ENCODE measurements at places on chromosomes 16 and 17.

DNA sequence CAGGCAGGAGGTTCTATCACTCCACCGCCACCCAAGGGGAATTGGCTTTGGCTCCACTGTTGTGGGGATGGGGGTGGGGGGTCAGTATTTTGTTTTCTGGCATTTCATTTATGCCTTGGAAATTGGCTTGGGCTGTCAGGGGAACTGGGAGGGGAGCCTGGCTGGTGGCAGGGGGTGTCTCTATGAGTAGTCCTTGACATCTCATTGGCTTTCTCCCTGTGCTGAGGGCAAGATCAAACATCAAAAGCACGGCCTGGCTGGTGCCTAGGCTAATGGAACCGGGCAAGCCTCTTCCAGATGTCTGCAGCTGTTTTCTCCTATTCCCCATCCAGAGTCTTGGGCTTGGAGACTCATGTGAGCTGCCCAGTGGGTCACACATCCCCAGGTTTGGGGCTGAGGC is 17.4 kb upstream of the NGFR start:
- DNase-seq: no peak

GRCh38 chr16:63922560-63922959 is 1199.3 kb downstream of the CDH11 start:
- DNase-seq: no peak

GRCh38 chr16:25366078-25366477 is 108.4 kb upstream of the ZKSCAN2 start:
- DNase-seq: no peak

GRCh38 chr17:39867880-39868553 is at the start of gene ZPBP2:
Gene ZPBP2, plus strand, starts transcription at chr17:39868202. Its CDS starts 153 bp downstream, at chr17:39868355.
- DNase-seq: no peak

DNA sequence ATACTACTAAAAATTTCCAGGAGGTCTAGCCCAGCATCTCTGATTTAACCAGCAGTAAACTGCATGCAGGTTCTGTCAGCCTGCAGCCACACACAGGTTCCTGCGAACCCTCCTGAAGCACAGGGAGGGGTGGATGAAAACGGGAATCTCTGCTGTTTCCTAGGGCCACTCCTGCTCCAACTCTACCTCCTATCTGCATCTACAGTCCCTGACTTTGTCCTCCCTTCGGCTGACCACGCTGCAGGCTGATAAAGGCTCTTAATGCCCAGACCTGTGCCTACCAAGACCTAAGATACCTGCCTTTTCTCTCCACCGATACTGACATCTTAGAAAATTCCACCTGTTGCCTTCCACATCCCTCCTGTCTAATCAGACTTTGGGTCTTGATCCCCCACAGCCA is 50.2 kb downstream of the CYTH1 start:
- DNase-seq: no peak

DNA sequence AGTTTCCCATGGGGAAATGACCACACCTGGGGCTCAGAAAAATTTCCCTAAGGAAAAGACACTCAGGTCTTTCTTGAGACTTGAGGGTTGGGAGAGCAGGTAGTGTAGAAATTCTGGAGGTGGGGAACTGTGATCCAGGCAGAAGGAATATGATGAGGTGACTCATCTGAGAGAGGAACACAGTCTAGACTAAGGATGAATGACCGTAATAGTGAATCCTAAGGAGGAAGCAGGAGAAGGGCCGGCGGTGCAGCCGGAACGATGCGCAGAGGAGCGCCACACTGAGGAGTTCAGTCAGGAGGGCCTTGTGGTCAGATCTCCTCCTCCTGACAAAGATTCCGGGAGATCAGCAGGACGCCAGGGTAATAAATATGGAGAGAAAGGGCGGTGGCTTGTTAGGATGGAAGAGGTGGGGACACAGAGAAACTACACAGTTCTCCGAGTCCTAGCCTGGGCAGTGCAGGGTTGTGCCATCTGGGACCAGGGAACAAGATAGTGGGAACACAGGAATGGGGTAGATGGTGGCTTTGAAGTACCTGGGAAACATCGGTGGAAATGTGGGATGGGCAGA is 135.6 kb downstream of the PARN start:
- DNase-seq: no peak

DNA sequence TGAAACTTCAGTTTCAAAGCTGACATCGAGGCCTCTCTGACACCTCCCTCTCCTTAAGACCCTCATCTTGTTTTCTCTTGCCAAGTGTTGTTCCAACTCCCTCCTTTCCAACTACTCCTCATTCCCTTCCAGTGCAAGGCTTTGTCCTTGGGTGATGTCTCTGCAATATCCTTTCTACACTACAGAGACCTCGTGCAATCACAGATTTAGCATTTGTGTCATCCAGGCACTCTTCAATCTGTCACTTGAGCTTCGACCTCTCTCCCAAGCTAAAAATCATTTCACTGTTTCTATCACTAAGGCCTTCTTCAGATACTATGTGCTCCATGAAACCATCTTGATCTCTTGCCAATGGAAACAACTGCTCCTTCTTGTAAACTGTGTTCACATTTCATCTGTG is 31.6 kb downstream of the TEKT3 start:
- no peak for DNase-seq

DNA sequence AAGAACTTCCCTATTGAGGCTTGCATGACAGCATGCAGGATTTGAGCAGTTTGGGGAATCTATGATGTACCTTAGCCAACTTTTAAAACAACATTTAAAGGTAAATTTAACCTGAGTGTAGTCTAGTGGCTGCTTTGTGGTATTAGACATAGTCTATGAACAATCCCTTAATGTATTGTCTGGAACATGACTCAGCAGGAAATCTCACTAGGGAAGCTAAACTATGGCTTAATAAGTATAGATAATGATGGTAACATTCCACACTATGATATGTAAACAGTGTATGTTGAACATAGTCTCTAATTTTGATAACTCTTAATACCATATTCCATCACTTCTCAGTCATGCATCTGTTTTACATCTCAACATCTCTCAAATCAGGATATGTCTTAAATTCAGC is 52.1 kb upstream of the SLC12A3 start:
- no peak for DNase-seq

DNA sequence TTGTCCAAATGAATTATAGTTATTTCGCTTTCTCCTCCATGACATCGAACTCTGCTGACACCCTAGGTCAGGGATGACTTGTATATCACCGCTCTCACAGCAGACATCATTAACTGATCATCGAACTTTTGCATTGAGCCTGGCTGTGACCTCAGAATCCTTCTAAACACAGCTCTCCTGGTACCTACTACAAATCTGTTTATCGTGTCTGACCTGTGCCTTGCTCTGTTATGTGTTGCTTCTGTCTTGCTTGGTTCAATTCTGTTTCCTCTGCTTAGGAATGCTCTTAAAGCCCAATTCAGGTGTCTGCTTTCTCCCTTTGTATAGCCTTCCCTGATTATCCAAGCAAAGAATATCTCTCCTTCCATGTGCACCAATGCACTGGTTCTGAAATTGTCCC is 78.3 kb downstream of the CYLD start:
- DNase-seq: no peak

DNA sequence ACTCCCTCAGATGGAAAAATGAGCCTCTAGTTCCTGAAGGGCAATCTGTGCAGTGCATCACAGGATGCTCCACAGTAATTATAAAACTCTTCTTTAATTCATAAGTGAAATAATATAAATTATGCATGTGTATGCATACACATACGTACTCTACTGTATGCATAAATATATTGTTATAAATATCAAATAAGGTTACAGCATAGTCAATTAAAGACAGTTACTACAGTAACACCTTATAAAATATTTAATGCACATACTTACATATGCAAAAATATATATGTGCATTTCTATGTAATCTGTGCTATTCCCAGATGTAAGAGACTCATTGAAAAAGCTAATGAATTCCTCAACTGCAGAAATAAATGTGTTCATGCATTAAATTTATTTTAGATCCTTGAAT is 1515.1 kb downstream of the CDH11 start:
- DNase-seq: no peak

- DNase-seq: no peak
Measured at GRCh38 chr17:14580499-14580898, 279.6 kb downstream of the HS3ST3B1 start.

DNA sequence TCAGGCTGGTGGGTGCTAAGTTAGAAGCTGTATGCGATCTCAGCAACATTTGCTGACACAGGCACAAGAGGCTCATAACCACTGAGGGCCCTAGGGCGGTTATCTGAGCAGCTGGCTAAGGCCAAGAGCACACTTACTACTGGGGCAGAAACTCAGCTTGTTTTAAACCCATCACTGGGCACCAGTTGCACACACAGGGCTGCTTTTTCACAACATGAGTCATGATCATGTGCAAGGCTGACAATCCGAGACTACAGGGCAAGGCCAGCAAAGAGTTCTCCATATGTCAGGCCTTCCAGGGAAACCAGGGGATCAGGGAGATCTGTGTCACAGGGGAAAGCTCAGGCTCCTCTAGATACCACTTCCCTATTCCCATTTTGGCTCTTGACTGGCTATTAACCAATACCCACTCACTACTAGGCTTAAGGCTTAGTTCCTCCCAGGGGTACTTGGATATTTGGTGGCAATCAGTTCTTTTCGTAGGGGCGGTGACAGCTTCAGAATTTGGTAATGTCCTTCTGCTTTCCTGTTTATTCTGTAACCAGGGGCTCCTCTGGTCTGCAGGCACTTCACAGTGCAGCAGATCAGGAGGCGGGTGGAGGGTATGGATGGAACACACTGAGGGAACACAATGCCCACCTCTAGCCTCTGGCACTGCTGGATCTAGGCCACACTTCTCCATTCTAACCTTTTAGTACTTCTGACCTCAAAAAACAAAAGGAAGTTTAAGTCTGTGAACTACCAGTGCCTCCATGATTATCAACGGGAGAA is 44.9 kb upstream of the ERN1 start:
- no peak for DNase-seq

- DNase-seq: no peak
Measured at GRCh38 chr17:56136301-56136700, 17.0 kb upstream of the ANKFN1 start.

DNA sequence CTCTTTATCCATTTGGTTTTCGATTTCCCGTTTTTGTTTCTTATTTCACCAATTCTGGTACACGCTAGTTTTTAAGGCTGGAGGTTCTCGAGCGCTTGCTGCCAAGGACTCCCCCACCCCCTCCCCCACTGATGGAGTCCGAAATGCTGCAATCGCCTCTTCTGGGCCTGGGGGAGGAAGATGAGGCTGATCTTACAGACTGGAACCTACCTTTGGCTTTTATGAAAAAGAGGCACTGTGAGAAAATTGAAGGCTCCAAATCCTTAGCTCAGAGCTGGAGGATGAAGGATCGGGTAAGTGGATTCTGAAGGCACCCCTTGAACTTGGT is 825 bp downstream of the RPTOR start:
- no peak for DNase-seq

DNA sequence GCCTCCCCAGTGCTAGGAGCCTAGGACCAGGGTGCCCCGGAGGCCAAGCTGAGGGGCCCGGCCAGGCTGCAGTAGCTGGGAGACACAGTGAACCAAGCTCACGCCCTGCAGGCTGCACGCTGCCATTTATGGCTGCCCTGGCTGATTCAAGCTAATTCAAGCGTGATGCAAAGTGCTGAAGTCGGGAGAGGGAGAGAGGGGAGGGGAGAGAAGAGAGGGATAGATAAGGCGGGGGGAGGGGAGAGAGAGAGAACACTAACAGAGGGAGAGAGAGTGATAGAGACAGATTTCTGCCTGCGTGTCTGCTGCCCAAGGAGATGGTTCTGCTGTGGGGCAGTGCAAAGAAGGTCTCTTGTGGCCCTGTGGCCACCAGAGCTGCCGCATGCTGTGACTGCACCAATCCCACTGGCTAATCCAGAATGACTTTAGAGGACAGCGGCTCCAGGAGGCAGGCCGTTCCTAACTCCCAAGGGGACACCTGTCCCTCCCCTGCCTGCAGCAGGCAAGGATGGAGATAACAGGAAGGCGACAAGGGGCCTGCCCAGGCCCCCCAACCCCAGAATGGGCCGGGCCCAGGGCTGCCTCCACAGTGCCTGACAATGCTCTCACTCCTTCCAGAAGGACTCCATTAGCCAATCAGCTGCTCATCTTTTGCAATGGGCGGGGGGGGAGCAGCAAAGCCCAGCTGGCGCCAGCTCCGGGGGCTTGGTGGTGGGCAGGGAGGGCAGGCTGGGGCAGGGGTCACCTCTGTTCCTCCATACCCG is 12.9 kb downstream of the MXRA7 start:
- DNase-seq: no peak

- DNase-seq: no peak
Measured at GRCh38 chr17:79530361-79531105, 80.3 kb downstream of the RBFOX3 start.

DNA sequence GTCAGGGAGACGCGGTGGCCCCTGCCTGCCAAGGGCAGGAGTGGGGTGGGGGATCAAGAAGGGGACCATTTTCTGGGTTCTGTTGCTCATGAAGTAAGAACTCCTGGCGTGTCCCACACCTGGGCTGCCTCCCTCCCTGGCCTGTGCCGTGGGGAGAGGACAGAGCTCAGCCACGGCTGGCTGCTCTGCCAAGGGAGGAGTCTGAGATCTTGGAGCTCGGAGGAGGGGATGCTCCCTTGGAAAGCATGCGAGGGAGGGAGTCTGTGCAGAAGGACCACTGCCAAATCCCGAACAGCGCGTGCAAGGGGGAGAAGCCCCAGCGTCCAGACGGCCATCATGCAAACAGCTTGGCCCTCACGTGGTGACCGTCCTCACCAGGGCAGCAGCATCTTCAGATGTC is 64.2 kb upstream of the ZNF469 start:
- no peak for DNase-seq

GRCh38 chr17:83103200-83103942 is 24.0 kb downstream of the METRNL start:
- no peak for DNase-seq

- DNase-seq: no peak
Measured at GRCh38 chr16:50505115-50505514, 43.1 kb upstream of the NKD1 start.

GRCh38 chr16:69234460-69234859 is 47.5 kb downstream of the SNTB2 start:
- no peak for DNase-seq

DNA sequence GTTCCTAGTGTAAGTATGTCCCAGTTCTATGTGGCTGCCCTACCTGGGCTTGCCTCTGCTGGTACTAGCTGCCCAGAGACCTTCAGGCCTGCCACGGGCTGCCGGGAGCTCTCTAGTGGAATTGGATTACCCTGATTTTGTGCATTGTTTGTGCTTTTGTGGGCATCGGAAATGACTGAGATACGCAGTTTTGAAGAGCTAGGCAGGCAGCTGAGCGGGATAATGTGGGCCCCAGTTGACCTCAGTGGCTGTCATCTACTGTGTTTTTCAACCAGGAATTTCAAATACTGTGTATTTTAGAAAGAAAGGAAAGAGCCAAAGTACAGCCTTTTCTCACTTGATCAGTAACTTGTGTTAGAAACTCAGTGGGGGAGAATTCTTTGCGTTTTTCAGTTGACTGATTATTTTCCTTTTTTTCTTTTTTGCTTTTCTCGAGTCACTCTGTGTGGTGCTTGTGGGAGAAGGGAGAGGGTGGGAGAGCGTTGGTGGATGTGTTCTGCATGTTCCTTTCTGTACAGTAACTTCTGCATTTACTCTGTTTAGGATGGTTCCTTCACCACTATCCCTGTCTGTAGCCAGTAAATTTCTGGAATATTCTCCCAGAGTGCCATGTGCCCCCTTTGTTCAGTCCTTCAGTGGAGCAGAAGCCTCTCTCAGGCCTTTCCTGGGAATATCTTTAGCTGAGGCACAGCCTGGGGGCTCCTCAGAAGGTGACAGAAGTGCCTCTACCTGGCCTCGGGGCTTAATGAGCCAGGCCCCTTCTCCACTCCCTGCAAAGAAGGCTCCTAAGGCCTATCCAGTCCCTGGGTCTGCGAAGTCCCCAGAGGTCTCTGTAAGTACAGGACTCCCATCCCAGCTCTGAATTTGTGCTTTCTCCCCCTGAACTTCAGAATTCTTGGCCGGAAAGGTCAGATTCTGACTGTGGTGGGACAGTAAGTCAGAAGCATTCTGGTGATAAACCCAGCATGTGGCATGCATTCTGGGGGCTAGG is 15.0 kb upstream of the SLC12A3 start:
- no peak for DNase-seq

Measured in C1 segment of cervical spinal cord (tissue), 14 donors.